ENCODE measurements at places on chromosomes 1 and 21.

DNA sequence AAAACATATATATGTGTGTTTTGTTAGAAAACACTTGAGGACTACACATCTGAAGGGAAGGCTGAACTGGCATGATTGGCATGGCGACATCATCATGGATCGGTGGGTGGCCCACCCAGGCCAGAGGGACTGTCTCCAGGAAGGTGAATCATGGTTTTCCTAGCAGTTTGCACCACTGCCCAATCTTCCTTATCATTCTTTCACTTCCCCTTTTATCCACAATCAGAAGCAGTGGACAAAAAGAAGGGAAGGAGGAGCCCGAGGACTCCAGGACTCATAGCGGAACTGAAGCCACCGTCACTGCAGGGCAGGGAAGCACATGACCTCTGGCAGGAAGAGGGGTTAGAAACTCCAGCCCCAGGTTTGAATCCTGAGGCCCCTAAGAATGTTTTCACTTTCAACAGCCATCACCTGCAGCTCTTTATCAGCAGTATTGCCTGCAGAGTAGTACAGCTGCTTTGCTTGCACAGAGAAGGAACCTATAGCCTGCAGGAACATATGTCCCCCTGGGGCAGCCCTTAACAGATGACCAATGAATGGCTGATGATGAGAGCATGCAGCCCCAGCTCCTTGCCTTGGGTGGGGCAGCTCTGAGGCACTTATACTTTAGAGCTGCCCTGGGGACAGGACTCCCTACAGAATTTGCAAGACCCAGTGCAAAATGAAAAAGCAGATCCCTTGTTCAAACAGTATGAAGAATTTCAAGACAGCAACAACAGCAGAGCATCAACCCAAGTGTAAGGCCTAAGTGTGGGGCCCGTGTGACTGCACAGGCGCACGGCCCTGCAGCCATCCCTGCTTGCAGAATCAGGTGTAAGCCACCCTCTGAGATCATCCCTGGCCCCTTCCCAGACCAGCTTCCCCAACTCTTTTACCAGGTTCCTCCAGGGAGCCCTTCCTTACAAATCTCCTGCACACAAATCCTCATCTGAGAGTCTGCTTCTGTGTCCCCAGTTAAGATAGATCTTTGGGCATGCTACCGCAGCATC is 241.8 kb upstream of the IRF2BP2 start:
- DNase-seq, result no peak

- DNase-seq, result no peak
Observed at GRCh38 chr1:227709451-227709850, 25.7 kb downstream of the JMJD4 start.

DNA sequence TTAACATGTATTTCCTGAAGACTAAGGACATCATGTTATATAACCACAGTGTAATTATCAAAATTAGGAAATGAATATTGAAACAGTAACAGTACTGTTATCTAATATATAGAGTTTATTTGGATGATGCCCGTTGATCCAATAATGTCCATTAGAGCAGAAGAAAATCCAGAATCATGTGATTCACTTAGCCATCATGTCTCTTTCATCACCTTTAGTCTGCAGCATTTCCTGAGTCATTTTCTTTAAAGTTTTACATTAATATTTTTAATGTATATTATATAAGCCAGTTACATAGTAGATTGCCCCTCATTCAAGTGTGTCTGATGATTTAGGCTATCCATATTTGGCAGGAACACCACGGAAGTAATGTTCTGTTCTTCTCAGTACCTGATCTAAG is 28.9 kb downstream of the MPZL1 start:
- DNase-seq, result no peak

GRCh38 chr1:166167572-166167925 is 748 bp upstream of the FAM78B start:
- DNase-seq, result no peak

- DNase-seq, result no peak
Observed at GRCh38 chr1:200518524-200518923, 102.0 kb downstream of the KIF14 start.

- no peak for DNase-seq
Observed at GRCh38 chr1:225762002-225762441, 15.6 kb upstream of the SRP9 start.

DNA sequence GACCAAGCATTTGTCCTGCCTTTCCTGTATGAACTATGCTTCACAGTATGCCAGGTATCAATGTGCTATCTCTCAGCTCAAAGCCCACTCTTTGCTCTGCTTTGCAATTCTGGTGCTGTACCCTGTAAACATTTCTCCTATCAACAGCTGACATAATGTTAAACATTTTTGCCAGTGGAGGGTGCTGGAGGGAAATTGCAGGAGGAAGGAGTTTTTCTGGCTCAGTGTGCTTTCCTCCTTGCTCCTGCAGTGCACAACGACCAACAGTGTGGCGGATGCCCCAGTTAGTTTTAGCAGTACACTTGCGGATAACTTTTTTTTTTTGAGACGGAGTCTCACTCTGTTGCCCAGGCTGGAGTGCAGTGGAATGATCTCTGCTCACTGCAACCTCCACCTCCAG is 67.1 kb upstream of the PTGFRN start:
- no peak for DNase-seq
